ENCODE measurements at places on chromosomes 13 and 19.

DNA sequence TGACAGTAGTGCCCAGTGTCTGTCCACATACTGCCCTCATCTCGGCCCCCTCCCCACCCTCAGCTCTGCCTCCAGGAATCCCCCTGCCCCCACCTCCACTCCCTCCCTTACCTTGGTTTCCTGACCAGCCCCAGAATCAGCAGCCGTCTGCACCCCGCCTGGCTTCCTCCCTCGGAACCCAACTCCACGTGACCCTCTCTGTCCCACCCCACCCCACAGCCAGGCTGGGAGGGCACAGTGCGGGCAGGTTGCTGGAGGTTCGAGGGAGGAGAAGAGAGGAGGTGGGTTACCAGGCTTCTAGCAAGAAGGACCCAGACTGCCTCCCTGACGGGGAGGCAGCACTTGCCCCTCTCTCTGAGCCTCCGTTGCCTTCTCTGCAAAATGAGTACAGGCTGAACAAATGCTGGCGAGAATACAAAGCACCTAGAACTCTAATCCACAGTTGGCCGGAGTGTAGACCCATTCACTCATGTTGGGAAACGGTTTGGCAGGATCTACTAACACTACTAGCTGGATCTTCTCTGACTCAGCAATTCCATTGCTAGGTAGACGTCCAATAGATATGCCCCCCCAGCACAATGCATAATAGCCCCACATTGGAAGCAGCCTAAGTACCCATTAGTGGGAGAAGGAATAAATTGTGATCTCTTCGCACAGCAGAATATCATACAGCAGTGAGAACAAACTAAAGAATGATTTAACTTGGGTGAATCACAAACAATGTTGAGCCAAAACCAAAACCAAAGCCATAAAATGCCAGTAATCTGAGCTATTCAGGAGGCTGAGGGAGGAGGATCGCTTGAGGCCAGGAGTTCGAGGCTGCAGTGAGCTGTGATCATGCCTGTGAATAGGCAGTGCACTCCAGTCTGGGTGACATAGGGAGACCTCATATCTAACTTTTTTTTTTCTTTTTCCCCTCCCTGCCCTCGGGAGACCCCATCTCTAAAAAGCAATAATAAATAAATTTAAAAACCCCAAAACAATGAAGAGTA, at the start of gene RASAL3:
Gene RASAL3, minus strand, starts transcription at position 151 of the 992 bp plus-strand sequence. CDS start 186 bp downstream, outside the sequence.
- peak; percentile 29 for DNase-seq

DNA sequence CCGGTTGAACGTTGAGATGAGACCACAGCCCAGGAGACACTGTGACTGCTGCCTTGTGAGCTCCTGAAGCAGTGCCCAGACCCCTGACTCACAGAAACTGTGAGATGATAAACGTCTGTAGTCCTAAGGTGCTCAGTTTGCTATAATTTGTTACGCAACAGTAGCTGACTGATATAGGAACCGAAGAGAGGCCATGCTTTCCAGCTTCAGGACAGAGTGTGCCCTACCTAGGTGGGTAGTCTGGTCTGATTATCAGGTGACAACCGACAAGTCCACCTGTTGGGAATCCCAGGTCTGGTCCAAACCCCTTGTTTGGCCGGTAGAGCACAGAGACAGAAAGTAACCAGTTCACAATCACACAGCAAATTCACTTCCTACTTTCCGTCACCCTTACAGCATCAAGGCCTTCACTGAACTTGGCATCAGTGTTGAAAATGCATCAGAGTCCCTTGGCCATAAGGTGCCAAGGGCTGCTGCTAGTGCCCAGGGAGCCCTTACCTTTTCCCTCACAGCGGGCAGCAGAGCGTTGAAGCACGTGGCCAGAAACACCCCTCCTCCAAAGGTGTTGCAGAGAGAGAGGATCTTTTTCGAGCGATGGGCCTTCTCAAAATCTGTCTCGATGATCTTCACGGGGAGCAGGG, 3.1 kb downstream of the SLC39A3 start:
- no peak for DNase-seq

DNA sequence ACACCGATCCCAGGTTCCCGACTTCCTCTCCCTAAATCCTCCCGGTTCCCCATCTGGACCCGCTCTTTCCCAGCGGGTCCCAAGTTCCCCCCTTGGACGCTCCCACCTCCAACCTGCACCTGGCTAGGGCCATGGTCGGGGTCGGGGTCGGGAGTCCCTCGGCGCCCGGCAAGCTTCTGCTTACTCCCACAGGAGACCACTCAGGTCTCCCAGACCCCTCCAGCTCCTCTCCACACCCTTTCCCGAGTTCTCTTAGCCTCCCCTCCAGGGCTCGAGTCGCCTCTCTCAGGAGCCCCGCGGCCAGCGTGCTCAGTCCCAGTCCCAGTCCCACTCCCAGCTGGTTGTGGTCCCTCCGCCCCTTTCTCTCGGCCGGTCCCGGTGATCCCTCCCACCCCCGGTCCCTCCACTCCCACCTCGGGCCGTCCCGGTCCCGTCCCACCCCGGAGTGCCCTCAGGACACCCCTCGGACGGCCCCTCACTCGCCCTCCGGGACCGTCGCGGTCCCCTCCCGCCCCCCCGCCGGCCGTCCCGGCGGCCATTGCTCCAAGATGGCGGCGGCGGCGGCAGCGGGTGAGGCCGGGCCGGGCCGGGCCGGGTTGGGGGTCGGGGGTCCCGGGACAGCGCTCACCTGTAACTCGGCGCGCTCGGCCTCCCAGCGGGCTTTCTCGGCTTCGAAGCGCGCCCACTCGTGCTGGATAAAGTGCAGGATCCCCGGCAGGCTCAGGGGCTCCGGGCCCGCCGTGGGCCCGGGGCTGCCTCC, at the start of gene FKRP:
Gene FKRP, plus strand, starts transcription at position 537 of the 760 bp plus-strand sequence. CDS start 9,394 bp downstream, outside the sequence.
- DNase-seq, result no peak

DNA sequence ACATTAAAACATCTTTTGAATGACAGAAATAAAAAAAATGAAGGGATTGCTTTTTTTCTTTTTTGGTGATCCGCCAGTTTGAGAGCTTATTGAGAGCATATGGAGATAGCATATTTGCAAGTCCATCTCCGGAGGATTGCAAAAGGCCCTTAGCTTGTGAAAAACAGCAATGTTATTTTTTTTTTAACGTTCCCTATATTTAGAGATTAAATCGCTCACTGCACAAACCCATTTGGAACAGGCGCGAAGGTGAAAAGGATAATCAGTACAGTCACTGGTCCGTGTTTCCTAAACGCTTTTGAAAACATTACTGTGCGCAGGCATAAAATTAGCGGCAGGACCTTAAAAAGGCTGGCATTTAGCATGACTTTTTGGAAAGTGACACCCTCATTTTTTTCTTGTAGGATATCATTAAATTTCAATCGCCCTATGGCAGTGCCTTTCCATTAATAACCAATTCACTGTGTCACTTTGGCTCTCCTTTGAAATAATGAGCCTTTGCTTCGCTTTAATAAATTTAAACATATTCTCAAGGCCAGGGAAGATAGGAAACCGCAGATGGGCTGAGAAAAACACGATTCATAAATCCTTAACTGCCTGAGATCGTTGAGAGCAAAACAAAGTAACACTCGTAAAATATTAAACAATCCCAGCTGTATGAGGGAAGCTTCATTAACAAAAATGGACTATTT, 342.2 kb downstream of the DACH1 start:
- DNase-seq, result no peak

- no peak for DNase-seq
Measured at GRCh38 chr13:84126671-84127171, 244.4 kb upstream of the SLITRK1 start.

DNA sequence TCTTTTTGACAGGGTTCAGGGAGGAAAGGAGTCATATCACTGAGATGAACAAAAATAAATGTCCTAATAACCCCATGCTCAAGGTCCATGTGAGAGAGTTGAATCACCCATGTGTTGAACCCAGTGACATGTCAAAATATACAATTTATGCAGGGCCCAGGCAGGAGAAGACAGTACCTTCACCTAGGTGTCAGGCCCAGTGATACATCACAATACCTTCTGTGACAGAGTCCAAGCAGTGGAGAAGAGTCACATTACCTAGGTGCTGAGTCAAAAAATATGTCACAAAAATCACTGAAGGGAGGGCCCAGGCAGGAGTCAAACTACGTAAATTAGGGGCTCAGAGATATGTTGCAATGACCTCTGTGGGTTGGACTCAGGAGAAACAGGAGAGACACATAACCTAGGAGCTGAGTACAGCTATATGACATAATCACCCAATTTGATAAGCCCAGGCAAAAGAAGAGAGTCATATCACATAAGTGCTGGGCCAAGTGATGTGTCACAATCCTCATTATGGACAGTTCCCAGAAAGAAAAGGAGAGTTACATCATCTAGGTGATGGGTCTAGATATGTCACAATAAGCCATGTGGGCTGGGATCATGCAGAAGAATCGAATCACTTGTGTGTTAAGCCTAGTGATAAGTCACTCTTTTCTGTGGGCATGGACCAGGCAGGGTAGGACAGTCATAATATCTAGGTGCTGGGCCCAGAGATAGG, 13.8 kb upstream of the ZNF724 start:
- no peak for DNase-seq

Measured in activated CD4-positive, alpha-beta T cell treated with anti-CD3 and anti-CD28 coated beads, Interleukin-2, amount 50 U/mL, for 24 hours (primary cell).